ENCODE measurements at places on chromosomes 11 and 22.

GRCh38 chr11:2459016-2459725, 14.4 kb downstream of the KCNQ1 start:
- no peak for DNase-seq

DNA sequence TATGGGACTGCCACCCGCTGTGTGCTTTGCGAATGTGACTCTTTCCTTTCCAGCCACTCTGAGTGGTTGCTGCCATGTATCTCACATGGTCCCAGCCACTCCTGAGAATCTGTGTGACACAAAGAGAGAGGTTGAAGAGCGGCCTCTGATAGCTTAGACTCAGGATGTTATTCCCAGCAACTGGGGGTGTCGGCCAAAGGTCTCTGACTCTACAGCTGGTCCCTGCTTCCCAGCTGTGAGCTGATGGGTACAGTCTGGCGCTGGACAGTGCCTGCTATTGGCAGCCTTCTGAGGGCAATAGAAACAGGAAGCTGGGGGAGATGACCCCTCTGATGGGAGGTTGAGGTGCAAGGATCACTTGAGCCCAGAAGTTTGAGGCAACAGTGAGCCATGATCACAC, 105.1 kb downstream of the RRAS2 start:
- no peak for DNase-seq

- no peak for DNase-seq
These were observed 171.7 kb downstream of the INSC start for GRCh38 chr11:15286465-15286864.

DNA sequence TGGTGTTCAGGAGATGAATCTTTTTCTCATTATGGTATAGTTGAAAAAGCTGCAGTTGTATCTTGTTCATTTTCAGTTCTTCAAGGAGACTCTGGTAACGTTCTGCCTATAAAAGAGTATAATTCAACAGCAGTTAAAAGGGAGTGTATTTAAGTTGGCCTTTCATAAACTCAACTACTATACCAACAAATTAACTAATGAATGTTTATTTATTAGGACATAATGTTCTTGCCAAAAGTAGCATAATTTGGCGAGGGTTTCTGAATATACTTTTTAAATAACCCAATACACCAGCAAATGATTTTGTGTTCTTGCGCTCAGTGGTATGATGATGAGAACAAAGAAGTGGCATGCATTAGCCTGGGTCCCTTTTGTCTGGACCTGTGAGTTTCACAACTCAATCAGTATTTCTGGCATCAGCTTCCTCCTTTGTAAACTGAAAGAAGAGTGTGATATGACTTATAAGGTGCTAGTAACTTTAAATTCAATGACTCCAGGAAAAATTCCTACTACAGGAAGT, 10.9 kb downstream of the SMC1B start:
- DNase-seq = no peak

GRCh38 chr22:50731811-50732624, 6.0 kb upstream of the ACR start:
- DNase-seq = peak; percentile 29

Data from foreskin melanocyte (primary cell).